Endothelial cell of coronary artery (primary cell): ENCODE measurements at places on chromosomes 16 and 17. TPM values are rescaled to one million over a fixed set of nuclear protein-coding genes. Genes with fewer than 3 reads are reported as not detected.

SLC22A31 gene
- 0.18 TPM in 1 of 2 replicates, not detected in the other for total RNA-seq

TP53I13 gene
- total RNA-seq = 23.3 and 38.3 TPM in 2 replicates

CDK12 gene
- 20.6 and 24.0 TPM in 2 replicates for total RNA-seq

BOLA2B gene
- total RNA-seq = 39.0 and 39.6 TPM in 2 replicates

CCNF gene
- 17.1 and 40.8 TPM in 2 replicates for total RNA-seq

ZNF19 gene
- 0.94 and 1.5 TPM in 2 replicates for total RNA-seq

RAC3 gene
- total RNA-seq = 21.1 and 32.0 TPM in 2 replicates

TRPV3 gene
- 0.09 TPM in 1 of 2 replicates, not detected in the other for total RNA-seq

CASKIN1 gene
- 0.19 and 0.54 TPM in 2 replicates for total RNA-seq

CSH1 gene
- not detected in 2 replicates for total RNA-seq

SBK1 gene
- 0.09 TPM in 2 replicates for total RNA-seq

CA10 gene
- total RNA-seq = not detected in 2 replicates

KRT17 gene
- total RNA-seq = 2.2 and 2.4 TPM in 2 replicates

TLCD1 gene
- 1.3 and 1.7 TPM in 2 replicates for total RNA-seq

HBA1 gene
- total RNA-seq = not detected in 2 replicates

TBC1D26 gene
- total RNA-seq = 0.19 TPM in 1 of 2 replicates, not detected in the other

HOXB6 gene
- total RNA-seq = 1.3 and 2.8 TPM in 2 replicates

FAM171A2 gene
- 4.6 and 9.5 TPM in 2 replicates for total RNA-seq

EIF3CL gene
- 138 and 146 TPM in 2 replicates for total RNA-seq

ATMIN gene
- total RNA-seq = 22.9 and 23.2 TPM in 2 replicates

DCTPP1 gene
- total RNA-seq = 20.4 and 35.1 TPM in 2 replicates

MAF gene
- under 0.01 and 0.19 TPM in 2 replicates for total RNA-seq

CRYM gene
- not detected in 2 replicates for total RNA-seq

PIEZO1 gene
- 205 and 395 TPM in 2 replicates for total RNA-seq

SOST gene
- total RNA-seq = not detected in 2 replicates

RUNDC3A gene
- 0.47 and 0.54 TPM in 2 replicates for total RNA-seq

MYCBPAP gene
- 0.18 and 1.1 TPM in 2 replicates for total RNA-seq

SYNRG gene
- total RNA-seq = 9.0 and 15.0 TPM in 2 replicates
